AML-193 (cell line): ENCODE measurements at places on chromosomes 6 and 20.
A peak's percentile ranks its signal among the peaks of the same experiment; 100 is the strongest.

- DNase-seq: no peak
Observed at GRCh38 chr6:5215159-5215558, 45.6 kb downstream of the LYRM4 start.

GRCh38 chr20:23060629-23061028 is 11.2 kb upstream of the THBD start:
- no peak for DNase-seq

- no peak for DNase-seq
Observed at GRCh38 chr20:300345-300990, 3.1 kb downstream of the ZCCHC3 start.

- DNase-seq: no peak
Observed at GRCh38 chr6:165186441-165187205, 122.8 kb downstream of the C6orf118 start.

DNA sequence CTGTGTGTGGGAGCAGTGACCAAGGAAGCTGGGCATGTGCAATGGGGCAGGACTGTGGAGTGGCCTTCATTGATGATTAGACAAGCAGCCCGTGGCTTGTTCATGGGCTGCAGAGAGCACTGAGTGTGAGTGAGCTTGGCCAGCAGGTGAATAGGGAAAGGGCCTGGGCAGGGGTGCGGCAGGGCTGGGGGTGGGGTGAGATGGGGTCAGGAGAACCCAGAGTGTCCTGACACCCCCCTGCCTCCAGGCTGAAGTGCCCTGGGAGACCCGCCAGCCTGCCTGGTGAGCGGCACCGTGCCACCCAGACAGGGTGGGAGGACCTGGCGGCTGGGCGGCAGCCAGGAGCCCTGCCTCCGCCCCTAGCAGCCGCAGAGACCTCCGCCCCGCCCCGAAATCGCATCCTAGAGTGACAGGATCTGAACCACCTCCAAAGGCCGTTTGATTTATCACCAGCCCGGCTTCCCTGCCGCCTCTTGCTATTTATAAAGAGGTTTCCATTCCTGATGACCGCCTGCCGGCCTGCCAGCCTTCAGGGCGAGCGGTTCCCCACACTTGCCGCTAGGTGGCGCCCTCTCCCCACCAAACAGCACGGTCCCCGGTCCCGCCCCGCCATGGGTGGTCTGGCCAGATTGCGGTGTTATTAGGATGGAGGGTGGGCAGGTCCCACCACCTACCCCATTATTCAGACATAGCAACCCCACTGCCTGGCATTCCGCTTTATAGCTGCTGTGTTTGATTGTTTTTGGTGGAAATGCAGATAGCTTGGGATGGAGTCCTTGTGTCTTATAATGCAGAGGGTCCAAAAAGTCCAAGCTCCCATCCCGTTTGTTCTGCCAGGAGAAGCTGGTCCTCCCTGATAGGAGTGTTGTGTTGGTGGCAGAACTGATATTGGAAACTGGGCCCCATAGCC is 3.5 kb downstream of the MYLK2 start:
- peak; percentile 22 for DNase-seq

GRCh38 chr6:151044465-151045441 is 179.3 kb downstream of the MTHFD1L start:
- DNase-seq: no peak

DNA sequence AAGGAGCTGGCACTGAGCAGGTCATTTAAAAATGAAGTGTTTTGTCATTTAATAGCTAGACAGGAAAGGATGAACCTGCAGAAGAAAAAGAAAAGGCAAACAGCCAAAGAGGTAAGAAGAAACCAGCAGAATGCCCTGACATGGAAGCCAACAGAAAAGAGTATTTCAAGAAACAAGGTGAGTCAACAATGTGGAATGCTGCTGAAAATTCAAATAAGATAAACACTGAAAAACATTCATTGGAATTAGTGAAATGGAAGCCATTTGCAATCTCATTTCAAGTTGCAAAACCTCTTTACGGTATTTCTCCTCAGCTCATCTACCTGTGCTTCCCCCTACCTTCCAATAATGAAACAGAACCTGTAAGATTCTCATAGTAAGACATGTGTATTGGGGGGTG is 59.6 kb downstream of the RWDD2A start:
- no peak for DNase-seq

DNA sequence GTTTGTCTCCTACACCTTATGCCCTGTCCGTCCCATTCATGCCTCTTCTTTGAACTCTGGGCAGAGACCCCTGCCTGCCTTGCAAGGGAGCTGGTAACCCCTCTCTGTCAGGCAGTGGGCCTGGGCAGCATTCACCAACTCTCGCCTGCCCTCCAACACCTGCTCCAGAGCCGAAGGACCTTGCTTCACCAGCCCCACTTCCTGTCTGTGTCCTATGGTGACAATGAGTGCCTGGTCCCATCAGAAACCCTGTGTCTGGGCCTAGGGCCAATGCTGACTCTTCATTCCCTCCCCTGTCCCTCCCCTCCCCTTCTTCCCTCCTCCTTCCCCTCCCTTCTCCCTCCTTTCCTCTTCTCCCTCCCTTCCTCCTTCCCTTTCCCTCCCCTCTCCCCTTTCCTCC is 22.8 kb upstream of the PCMTD2 start:
- DNase-seq: no peak

DNA sequence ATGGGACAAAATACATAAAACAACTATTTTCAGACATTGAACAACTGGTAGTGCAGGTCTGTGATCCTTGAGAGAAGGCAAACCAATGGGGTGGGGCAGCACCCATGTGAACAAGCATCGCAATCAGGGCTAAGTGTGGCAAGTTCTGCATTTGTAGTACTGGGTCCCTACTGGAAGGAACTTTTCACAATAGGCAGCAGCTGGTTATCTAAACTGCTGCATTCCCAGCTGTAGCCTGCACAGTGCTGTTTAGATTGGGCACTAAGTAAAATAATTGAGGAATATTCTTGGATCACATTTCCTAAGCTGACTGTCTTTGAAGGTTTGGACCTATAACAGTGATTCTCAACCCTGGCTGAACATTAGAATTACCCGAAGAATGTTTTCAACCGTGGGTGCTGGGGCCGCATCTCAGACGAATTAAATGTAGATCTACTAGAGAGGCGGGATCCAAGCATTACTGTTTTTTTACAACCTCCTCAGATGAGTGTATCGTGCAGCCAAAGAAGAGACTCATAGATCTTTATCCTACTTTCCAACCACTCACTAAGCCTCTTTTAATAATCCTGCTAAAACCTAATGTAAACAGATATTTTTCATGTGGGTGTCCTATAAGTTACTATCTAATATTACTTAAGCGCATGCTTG is 12.4 kb upstream of the MAP3K4 start:
- DNase-seq: no peak

- no peak for DNase-seq
Observed at GRCh38 chr6:100455230-100456124, 9.2 kb downstream of the SIM1 start.

GRCh38 chr6:53059648-53060589 is 5.3 kb upstream of the FBXO9 start:
- DNase-seq: no peak

- DNase-seq: no peak
Observed at GRCh38 chr6:168370310-168370991, 50.9 kb upstream of the DACT2 start.

GRCh38 chr6:70823651-70824050 is 133.2 kb downstream of the B3GAT2 start:
- no peak for DNase-seq

DNA sequence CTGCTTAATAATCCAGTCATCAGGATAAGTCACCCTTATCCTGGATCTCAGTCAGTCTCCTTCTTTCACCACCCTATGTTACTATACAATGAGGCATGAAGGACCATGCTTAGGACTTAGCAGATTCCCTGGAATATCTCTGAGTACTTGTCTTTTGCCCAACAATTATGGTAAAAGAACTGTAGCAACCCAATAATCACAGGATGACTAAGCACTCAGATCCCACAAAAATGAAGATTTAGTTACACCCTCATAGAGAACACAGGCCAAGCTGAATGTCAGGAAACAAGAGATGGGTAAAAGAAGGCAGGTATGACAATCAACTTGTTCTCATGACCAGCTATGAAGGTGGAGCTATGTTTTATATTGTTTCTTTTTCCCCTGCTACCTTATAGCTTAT is 91.4 kb downstream of the EDN1 start:
- no peak for DNase-seq

DNA sequence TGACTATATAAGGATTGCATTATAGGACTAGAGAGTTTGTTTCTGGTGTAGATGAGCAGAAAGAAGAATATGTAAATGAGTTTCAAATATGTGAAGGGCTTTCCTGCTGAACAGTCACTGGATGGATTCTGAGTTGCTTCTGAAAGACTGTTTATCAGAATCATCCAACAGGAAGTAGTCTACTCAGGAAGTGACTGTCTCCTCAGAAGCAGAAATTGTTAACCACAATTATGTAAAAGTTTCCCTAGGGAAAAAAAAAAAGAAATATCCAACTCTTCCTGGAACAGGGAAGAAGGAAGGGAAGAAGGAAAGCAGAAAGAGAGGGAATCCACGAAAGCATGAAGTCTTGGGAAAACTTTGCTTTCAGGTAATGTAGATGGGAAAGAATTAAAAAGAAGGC is 138.9 kb downstream of the TENT5A start:
- peak; percentile 35 for DNase-seq

DNA sequence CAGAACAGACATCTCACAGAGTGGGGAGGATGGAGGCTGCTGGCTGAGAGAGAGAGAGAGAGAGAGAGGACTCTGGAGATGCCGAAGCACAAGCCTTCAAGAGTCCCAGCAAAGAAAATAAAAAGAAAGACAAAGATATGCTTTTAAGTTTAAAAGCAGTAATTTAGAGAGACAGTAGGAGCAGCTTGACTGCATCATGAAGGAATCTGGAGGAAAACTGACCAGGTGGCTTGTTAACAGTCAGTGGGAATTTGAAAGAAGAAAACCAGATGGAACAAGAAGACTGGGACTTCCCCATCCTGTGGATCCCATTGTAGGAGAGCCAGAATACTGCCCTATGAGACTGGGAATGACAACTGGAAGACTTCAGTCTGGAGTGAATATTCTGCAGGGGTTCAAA is 46.3 kb upstream of the PLN start:
- no peak for DNase-seq

DNA sequence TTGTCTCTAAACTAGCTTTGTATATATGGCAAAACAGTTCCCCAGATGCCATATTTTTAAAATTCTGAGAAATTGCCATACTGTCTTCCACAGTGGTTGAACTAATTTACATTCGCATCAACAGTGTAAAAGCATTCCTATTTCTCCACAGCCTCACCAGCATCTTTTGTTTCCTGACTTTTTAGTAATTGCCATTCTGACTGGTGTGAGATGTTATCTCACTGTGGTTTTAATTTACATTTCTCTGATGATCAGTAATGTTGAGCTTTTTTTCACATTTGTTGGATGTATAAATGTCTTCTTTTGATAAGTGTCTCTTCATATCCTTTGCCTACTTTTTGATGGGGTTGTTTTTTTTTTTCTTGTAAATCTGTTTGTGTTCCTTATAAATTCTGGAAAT is 1222.7 kb upstream of the CITED2 start:
- DNase-seq: no peak

DNA sequence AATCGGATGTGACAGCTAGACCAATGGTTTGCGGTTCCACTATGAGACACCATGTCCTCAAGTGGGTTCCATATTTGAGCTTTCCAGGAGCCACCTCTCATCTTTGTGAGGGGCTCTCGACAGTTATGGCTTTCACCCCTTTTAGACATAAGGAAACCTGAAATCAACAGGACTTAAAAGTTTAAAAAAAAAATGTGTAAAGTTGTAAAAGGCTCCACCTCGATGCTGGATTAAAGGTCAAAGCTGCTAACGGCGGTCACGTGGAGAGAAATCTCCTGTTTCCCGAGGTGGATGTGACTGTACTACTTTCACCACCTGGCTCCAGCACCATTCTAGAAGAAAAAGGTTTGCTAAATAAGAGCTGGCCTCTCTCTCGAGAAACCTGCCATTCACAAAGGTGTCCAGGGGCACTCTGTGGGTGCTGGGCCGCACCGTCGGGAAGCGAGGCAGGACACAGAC is 542 bp downstream of the ATP5F1E start:
- no peak for DNase-seq

GRCh38 chr6:165891320-165891719 is 228.3 kb upstream of the PDE10A start:
- DNase-seq: no peak

DNA sequence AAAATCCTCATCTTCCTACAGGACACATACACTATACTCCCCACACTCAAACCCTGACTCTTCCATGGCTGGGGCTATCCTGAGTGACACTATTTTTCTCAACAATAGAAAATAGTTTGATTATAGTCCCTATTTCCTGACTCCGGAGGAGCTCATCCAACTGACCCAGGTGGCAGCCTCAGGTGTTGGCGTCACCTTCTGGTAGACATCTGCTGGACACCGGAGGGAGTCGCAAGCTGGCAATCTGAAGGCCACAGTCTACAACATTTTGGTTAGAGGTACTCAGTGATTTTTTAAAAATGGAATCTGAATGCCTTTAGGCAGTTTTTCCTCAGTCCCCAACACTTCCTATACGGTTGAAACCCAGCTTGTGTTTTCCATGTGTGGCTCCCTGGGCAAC is 32.2 kb upstream of the OCSTAMP start:
- no peak for DNase-seq

- DNase-seq: peak; percentile 96
Observed at GRCh38 chr6:145756170-145756662, 20.9 kb upstream of the EPM2A start.

DNA sequence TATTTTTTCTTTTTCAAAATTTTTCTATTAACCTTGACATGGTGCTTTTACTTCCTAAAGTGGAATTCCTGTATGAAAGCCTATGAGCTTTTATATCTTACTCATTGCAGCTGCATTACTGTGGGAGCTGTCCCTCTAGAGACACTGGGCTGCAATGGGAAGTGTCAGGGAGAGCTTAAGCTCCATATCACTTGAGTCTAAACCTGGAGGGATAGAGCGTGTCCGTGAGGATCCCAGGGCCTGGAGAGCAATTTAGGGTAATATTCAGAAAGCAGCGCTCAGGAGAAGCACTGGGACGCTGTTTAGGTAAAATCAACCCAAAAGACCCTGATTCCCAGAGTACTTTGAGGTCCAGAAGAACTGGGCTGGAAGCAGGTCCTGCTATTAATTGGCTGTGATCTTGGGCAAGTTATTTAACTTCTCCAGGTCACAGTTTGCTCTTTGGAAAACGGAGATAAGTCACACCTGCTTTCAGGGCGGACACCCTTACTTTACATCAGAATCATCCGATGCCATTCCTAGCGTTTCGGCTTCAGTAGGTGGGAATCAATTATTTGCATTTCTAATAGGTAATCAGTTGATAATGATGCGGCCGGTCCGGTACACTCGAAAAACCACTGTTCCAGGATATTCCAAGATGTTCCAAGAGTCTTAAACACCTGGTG is 628 bp upstream of the ERGIC3 start:
- no peak for DNase-seq

DNA sequence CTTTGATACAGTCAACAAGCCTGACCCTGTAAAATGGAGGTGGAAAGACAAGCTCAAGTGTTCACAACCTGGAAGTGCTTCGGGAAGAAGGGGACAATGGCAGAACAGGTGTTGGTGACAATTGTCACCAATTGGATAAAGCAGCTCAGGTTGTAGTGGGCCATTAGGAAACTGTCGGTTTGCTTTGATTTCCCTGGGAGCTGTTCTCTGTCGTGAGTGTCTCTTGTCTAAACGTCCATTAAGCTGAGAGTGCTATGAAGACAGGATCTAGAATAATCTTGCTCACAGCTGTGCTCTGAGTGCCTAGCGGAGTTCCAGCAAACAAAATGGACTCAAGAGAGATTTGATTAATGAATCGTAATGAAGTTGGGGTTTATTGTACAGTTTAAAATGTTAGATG is 15.0 kb downstream of the CCR6 start:
- no peak for DNase-seq

GRCh38 chr20:62030834-62031434 is 34.7 kb downstream of the TAF4 start:
- no peak for DNase-seq

GRCh38 chr6:141261016-141261671 is 871.6 kb upstream of the GJE1 start:
- DNase-seq: no peak
